ENCODE measurements at places on chromosomes 12 and 14.
A peak's percentile ranks its signal among the peaks of the same experiment; 100 is the strongest.

DNA sequence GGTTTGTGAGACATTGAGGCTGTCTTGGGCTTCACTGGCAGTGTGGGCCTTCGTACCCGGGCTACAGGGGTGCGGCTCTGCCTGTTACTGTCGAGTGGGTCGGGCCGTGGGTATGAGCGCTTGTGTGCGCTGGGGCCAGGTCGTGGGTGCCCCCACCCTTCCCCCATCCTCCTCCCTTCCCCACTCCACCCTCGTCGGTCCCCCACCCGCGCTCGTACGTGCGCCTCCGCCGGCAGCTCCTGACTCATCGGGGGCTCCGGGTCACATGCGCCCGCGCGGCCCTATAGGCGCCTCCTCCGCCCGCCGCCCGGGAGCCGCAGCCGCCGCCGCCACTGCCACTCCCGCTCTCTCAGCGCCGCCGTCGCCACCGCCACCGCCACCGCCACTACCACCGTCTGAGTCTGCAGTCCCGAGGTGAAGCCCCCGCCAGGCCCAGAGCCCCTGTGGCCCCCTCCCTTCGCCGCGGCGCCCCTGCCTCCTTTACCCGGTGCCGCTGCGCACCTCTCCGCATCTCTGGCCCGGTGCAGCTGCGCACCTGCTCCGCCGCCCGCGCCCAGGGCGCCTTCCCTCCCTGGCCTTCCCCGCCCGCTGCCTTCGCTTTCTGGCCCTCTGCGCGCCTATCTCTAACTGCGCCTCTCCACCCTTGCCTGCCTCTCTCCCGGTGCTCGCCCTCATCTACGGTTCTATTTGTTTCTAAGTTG, at the start of gene ENO2:
ENO2 (plus strand) TSS at position 335 of the 701 bp plus-strand sequence. CDS start 1,253 bp downstream, outside the sequence.
- peak; percentile 27 for DNase-seq

DNA sequence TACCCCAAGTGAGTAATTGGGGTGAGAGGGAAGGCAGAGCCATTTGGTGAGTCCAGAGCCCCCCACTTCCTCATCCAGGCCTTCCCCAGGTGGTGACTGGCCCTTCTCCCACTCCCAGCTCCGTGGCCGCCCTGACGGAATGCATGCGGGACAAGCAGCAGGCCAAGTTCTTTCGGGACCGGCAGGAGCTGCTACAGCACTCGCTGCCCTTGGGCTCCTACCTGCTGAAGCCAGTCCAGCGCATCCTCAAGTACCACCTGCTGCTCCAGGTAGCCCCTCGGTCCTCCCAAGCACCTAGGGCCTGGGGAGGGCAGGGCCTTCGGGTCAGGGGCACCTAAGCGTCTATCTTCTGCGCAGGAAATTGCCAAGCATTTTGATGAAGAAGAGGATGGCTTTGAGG, 26.5 kb downstream of the PLEKHG3 start:
- DNase-seq = no peak

DNA sequence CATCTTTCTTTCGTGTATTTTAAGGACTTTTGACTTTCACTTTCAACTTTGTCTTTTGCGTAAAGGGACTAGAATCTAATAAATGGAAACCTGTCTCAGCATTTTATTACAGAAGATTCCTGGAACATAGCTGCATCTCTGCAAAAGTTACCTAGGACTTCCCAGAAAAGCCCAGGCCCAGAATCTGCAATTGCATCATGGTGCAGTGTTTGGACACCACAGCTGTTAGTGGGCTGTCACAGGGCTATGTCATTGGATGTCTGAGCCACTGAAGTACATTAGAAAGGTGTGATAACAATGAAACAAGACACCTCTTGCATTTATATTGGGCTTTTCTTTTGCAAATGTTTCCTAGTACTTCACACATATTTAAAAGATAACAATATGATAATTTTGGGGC, 199.9 kb upstream of the IGF1 start:
- DNase-seq = no peak

- DNase-seq = no peak
These were observed 124.1 kb upstream of the RFLNA start for GRCh38 chr12:124170760-124171159.

GRCh38 chr14:48814562-48814961, 771.6 kb downstream of the RPS29 start:
- no peak for DNase-seq

- DNase-seq = no peak
These were observed 31.7 kb upstream of the MMP19 start for GRCh38 chr12:55874443-55874842.

GRCh38 chr12:2642176-2642892, 152.4 kb upstream of the FKBP4 start:
- DNase-seq = no peak

GRCh38 chr12:41286426-41286825, 98.3 kb downstream of the PDZRN4 start:
- no peak for DNase-seq

DNA sequence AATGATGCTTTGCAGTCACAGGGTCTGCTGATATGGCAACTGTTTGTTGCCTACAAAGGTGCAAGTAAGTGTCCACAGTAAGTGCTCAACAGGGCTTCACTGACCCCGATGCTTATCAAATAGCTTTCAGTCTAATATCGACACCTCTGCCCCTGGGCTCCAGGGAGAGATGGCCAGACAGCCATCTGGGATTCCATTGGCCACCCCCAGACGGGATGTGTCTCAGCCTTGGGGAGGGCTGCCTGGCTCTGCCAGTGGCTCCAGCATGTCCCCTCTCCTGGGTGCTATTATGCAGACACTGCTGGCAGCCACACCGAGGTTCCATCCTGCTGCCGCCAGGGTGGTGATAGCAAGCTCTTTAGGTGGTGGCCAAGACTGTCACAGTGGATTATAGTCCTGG, 57.4 kb downstream of the DGLUCY start:
- DNase-seq = no peak

GRCh38 chr12:45634273-45634917, 95.1 kb upstream of the ARID2 start:
- DNase-seq = no peak

GRCh38 chr12:62848418-62848817, 86.5 kb downstream of the PPM1H start:
- peak; percentile 92 for DNase-seq

- no peak for DNase-seq
These were observed 13.0 kb upstream of the TMTC2 start for GRCh38 chr12:82673698-82674097.

- no peak for DNase-seq
These were observed 61.9 kb downstream of the SMUG1 start for GRCh38 chr12:54126696-54127537.

DNA sequence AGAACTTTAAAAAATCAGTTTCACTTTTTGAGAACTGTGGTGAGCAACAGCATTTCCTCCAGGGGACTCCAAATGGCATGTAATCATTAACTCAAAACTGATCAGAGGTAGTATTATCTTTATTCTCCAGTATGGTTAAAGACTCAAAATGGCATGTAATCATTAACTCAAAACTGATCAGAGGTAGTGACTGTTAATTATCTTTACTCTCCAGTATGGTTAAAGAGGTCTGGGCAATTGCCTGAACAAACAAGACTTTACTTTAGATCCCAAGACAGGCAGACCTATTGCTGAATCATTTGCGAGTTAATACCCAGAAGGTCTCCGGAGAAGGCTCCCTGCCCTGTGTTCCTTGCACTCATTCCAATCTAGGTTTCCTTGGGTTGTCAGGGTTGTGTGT, 6.6 kb upstream of the ACADS start:
- DNase-seq = no peak

Data from brain microvascular endothelial cell (primary cell).